Kasumi-1 (cell line): ENCODE measurements at places on chromosomes 13 and 19.

- DNase-seq: no peak
Observed at GRCh38 chr19:50722201-50723013, 757 bp upstream of the CLEC11A start.

DNA sequence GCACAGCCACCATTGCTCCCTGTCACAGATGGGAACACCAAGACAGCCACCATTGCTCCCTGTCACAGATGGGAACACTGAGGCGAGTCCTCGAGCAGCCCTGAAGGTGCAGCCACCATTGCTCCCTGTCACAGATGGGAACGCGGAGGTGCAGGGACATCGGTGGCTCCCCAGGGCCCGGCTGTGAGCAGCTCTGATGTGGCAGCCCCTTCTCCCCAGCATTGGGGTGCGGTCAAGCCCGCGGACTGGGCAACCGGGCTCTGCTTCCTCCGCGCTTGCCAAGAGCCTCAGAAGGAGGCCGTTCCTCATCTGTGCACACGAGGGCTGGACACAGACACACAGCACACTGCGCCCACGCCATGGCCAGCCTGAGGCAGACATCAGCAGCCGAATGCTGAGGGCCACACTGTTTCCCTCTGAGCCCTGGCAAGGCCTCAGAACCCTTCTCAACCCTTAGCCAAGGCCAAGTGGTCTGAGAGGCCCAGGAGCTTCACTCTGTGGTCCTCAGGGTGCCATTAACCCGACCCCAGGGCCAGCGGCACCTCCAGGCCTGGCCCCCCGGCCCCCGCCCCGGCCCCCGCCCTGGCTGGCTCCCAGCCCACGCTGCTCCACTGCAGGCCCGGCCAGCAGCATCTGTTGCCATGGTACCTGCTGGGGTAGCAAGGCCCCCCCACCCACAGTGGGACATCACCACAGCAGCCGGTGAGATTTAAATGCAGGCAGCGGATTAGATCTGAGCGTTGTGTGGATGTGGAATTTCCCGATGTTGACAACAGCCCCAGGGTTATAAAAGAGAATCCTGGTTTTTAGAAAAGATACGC lies 18.4 kb downstream of the C2CD4C start:
- DNase-seq: no peak

DNA sequence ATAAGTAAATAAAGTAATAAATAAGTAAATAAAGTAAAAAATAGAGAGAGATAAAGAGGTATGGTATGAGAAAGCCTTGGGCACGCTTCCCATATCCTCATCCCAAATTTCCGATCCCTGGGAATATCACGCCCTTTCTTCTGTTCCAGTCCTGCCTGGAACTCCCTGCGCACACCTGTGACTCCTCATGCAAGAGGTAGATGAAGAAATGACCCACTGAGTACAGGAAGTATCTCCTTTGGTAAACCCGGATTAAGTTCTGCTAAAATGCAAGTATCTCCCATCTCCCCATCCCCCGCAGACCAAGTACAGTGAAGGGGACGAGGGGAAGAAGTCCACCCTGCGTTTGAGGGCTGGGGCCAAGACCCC lies 399 bp upstream of the ZNF136 start:
- no peak for DNase-seq

DNA sequence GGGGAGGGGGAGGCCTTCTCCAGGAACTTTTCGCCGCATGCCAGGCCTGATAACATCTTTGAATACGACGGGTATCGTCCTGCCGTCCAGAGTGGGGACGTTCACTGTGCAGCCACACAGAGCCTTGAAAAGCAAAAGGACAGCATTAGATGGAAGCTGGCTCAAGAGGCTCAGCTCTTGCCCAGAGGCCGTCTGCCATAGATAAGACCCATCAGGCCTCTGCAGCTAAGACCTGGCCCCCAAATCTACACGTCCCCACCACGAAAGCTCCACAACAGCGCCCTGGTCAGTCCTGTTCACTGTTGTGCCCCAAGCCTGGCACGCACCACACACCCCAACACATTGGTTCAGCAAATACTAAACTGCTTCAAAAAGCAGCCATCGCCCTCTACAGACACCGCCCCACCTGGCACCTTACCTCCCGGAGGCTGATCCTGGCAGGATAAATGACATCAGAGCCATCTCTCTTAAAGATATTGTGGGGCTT lies 2.1 kb downstream of the DNAJB1 start:
- no peak for DNase-seq

DNA sequence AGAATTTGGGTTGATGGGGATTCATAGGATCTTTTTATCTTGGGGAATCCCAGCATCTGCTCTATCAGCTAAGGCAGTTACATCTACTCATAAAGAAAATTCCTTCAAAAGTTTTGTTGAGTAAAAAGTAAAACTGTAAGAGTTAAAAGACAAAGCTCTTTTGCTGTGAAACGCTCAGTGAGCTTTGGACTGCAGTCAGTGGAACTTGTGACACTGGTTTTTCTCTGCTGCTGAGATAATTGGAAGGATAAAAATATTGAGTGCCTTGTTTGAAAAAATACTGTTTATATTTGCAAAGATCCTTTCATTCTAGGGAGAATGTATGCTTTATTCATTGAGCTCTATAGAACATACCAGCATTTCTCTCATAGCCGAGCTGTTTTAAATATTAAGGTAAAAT lies 5.3 kb downstream of the NAXD start:
- DNase-seq: no peak

- DNase-seq: no peak
Observed at GRCh38 chr13:94210816-94211215, 268.7 kb downstream of the DCT start.

GRCh38 chr19:41860419-41861115 lies 512 bp downstream of the RPS19 start:
- no peak for DNase-seq

GRCh38 chr19:18434411-18435175 lies 3.3 kb downstream of the ISYNA1 start:
- DNase-seq: no peak

DNA sequence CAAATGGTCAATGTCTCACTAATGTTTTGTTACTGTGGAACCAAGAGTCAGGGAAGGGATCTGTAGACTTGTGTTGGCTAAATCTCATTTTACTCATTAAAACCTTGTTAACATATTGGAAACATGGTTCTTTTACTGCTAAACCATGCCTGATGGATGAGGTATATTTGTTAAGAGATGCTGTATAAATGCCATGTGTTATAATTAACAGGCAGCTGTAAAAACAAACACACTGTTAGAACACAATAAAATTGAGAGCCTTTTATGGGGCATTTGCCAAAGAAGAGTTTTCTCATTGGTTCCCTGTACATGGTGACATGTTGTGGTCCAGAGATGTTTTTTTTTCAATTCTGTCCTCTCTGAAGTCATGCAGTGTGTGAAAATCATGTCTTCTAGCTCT lies 121.9 kb downstream of the ESD start:
- no peak for DNase-seq

GRCh38 chr13:37446503-37446902 lies 152.1 kb downstream of the POSTN start:
- DNase-seq: no peak

DNA sequence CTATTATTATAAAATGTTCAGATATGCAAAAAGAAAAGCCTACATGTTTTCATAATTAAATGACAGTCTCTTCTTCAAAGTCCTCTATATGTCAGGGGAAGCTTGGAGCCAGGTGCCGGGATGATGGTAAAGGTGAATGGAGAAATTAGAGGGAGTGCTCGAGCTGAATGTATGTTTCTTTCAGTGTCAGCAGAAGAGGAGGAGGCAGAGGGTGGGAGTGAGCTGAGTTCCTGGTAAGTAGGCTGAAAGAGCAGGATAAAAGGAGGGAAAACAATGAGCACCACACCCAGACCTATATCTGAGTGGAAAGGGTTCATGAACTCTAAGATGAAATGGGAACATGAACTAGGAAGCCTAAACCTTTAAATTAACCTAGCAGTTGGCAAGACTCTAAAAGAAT lies 307.6 kb upstream of the NBEA start:
- no peak for DNase-seq

DNA sequence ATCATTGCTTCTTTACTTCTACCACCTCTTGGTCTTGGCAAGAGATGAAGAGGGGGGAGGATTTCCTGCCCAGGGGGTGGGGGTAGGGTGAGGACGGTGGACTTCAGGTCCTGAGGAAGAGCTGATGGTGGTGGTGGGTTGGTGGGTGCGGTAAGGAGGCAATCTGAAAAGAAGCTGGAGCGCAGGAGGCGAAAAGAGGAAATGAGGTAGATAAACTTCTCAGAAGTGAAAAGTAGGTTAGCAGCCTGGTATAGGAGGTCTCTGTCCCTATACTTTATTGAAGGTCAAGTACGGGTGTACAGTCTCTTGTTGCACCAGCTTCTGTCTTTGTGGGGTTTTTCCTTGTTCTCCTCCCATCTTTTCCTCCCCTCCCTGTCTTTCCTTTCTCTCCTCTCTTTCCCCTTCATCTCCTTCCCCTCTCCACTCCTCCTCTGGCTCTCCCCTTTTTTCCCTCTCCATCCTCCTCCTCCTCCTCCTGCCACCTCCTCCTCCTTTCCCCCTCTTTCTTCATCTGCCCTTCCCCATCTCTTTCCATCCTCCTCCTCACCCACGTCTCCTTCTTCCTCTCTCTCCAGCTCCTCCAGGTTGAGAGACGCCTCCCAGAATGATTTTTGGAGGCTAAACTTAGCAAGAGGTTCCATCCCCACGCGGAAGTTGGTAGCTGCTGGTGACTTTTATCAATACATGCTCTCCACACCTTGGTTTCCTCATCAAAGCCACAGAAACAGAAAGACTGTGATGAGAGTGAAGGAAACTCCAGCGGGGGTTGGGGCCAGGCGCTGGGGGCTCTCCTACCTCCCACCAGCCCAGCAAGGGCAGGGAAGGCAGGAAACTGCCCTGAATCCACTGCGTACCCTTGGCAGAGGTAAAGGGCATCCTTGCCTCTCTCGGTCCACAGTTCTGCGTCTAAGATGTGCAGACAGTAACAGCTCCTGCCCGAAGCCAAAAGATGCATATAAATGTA lies 15.3 kb downstream of the TNFSF14 start:
- peak; percentile 12 for DNase-seq

DNA sequence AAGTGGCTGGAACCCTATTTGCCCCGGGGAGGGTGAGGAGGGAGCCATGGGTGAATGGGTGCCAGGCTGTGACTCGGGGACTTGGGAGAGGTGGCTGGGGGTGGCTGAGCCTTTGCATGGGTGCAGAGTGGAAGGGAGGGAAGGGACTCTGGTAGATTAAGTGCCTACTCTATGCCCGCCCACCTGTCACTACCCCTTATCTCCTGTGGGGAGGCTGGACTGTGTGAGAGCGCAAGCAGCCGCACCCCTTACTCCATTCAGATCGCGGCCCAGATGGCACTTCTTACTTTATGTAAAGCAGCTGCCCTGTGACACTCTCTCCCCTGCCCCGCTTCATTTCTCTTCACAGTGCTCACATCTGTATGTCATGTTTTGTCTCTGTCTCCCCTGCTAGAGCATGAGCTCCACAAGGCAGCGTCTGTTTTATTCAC lies 2.9 kb downstream of the KASH5 start:
- no peak for DNase-seq

DNA sequence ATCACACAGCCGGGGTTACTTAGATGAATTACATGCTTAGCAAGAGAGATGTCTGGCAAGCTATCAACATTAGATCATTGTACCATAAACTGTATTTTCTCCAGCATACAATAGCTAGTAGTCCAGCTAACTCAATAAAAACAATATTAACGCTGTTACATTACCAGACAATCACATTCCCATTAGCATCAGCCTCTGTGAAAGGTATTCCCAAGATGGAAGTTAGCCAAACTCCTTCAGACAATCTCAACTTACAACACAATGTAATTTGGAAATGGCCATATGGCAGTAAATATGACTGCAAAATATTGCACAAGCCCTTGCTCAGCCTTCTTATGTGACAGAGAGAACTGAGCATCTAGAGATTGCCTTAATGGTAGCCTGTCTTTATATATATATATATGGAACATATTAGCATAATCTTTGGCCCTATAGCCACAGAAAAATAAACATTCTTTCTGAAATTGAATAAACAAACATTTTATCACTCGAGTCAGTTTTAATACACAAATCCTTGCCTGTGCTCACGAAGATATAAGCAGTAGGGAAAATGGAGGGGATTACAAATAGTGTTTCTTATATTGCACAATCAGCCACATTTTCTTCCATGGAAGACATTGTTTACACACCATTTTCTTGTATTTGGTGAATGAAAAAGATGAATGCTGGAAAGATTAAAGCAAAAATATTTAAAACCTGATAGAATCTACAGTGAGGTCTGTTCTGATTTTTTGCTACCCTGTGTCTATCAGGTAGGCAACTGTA lies 1060.5 kb downstream of the DIAPH3 start:
- no peak for DNase-seq

GRCh38 chr13:35356572-35356971 lies 119.9 kb downstream of the MAB21L1 start:
- peak; percentile 78 for DNase-seq

DNA sequence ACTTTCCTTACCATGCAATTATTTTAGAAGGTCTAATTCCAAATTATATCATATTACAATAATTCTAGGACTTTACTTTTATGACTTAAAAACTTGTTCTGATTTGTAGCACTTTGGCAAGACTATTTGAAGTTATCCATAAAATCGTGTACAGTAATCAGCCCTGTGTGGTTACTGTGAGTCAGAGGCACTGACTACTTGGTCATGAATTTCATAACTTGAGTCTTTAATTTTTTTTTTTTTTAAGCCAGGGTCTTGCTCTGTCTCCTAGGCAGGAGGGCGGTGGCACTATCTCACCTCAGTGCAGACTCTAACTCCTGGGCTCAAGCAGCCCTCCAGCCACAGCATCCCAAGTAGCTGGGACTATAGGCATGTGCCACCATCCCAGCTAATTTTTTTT lies 1319.2 kb upstream of the SLC10A2 start:
- no peak for DNase-seq

DNA sequence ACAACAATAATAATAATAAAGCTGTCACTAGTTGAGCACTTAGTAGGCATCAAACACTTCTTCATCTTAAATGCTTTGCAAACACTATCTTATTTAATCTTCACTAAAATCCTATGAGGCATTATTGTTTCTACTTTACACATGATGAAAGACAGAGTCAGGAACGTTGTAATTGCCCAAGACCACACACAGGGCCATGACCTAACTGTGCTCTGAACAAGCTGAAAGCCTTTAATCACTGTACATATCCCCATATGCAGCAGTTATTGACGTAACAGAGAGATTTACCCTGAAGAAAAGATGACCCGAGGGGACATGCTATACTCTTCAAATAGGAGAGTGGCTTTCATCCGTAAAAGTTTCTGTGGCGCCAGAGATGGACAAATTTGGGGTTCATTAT lies 53.0 kb downstream of the SACS start:
- no peak for DNase-seq

DNA sequence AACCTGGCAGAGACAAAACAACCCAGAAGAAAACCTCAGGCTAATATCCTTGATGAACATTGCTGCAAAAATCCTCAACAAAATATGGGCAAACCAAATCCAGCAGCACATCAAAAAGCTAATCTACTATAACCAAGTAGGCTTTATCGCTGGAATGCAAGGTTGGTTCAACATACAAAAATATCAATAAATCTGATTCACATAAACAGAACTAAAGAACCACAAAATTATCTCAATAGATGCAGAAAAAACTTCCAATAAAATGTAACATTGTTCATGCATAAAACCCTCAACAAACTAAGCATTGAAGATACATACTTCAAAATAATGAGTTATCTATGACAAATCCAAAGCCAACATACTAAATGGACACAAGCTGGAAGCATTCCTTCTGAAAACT lies 8.8 kb downstream of the ZNF724 start:
- DNase-seq: no peak
